ENCODE measurements at places on chromosomes 5 and 9.

DNA sequence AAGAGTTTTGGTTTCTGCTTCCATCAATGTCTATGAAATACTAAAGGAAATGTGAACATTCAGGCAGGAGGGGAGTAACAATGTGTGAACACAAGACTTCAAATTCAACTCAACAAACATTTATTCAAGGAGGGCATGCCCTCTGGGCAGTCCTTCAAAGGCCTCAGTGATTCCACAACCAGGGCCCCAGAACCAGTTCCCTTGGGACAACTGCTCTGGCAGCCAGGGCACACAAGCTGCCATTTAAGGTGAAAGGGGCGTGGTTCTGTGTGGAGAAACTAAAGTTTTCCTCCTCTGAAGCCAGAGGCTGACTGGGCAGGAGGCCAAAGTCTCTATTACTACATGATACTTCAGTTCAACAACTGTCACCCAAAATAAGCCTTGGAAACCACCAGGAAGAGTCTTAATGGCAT is 3.2 kb downstream of the RBM18 start:
- DNase-seq: peak; percentile 69

DNA sequence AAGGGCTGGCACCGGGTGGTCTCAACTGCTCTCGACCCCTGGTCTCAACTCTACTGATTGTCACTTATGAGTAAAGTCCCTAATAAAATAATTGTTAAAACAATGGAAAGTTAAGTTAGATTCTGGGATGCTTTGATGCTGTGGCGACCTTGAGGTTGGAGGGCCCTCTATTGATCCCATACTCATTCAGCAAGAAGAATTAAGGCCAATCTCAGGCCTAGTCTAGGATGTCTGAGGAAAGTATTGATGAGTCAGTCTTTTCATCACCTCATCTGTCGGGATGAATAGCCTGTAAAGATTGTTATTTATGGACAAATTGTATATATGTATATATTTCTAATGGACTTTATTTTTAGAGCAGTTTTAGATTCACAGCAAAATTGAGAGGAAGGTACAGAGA is 50.8 kb downstream of the WDR36 start:
- no peak for DNase-seq

- no peak for DNase-seq
These were observed 55.4 kb downstream of the ADGRV1 start for GRCh38 chr5:90613918-90614504.

GRCh38 chr5:160506006-160507004 is 84.7 kb downstream of the PTTG1 start:
- no peak for DNase-seq

- DNase-seq: no peak
These were observed 14.6 kb upstream of the AQP7 start for GRCh38 chr9:33416996-33417395.

All from DMS 273 treated with DMSO at 0.1 percent for 48 hours (cell line).